ENCODE measurements at places on chromosomes 3 and 15.

- no peak for DNase-seq
Measured at GRCh38 chr3:135451037-135451785, 514.3 kb upstream of the PPP2R3A start.

GRCh38 chr15:74226761-74227540 is 9.2 kb upstream of the CCDC33 start:
- no peak for DNase-seq

DNA sequence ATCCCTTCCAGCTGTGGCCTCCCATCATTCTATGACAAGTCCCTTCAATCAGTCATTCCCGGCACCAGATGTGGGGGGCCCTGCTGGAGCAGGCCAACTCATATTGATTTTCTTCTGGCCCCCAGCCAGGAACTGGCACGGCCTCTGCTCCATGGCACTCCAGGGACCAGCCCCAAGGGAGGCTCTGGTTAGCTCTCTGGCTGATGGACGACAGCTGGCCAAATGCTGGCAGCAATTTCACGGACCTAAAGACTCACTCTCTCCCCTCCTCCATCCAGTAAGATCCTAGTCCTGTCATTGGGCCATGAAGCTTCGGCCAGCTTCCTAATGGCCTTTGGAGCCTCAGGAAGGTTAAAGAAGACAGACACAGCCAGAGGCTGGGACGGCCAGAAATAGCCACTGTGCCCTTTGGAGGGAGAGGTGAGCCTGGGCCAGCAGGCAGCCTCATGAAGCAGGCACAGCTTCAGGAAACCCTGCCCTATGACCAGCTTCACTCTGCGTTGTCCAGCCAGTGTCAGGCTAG is 131.0 kb downstream of the MEX3B start:
- DNase-seq, result peak; percentile 66

- DNase-seq, result no peak
Measured at GRCh38 chr3:107206141-107206540, 171.1 kb upstream of the CCDC54 start.

Data from NCI-H510A treated with DMSO at 0.1 percent for 48 hours (cell line).